ENCODE measurements at places on chromosomes 4 and X.

DNA sequence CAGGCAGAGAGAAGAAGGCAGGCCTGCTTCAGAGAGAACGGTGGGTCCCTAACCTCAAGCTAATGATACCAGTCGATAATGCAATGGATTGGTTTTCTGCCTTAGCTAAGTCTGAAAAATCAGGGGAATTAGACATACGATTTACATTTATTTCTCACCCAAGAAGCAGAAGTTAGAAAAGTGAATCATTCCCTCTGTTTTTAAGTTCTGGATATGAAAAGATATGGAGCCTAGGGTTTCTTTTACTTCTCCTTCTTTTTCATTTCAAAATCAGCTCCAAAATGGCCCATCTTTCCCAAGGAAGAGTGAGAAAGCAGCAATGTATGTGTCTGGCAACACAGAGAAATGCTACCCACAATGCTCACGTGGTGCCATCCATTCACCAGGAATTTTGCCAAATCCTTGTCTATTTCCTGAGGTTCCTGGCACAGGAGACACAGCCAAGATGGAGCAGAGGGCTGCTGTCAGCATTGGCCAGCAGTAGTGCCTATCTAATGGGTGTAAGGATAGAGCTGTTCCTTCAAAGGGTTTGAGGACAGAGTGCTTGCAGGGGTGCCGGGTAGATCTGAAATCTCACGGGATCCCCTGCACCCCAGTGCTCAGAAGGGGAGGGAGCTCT lies 231.5 kb downstream of the MAML3 start:
- DNase-seq, result no peak

GRCh38 chr4:75248770-75249407 lies 265.3 kb downstream of the RCHY1 start:
- DNase-seq, result no peak

GRCh38 chr4:186901850-186902249 lies 178.2 kb upstream of the FAT1 start:
- DNase-seq, result no peak

- no peak for DNase-seq
These were observed 444.3 kb upstream of the GRIA3 start for GRCh38 chrX:122739770-122740169.

DNA sequence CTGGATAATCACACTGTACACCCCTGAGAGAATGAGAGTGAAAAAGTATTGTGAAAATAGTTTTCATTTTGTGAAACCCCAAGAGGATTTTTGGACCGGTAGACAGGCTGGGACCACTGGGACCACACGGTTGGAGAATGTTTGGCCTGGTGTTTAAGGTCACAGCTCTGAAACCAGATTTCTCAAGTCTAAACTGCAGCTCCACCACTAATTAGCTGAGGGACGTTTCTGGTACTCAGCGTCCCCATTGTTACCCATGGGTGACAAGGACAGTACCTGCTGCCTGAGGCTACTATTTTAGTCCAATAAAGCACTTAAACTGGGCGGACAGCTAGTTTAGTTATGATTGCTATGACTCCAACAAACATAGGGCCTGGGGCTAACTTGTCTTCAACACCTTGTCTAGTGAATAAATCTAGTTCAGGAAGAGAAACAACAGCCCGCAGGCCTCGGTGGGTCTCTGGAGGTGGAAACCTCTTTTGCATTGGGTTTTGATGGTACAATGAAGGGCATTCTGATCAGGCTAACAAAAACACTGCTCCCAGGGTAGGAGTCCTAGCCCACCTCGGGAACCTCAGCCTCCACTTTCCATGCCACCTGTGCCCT lies 509 bp upstream of the USP11 start:
- no peak for DNase-seq

DNA sequence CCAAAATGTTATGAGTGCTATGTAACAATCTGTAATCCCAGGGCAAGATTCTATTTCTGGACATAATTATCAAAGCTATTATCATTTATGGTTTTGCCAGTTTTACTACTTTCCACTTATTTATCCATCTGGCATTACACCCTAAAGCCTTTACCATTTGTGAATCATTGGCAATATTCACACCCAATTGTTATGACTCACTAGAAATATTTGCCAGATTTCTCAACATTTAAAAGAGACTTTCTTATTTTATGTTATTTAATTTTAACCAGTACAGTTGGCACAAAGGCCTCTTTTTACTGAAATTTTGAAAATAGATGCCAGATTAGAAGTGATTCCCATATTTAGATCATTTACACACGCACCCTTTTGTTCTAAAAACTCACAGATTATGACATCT lies 242.7 kb upstream of the WDFY3 start:
- no peak for DNase-seq

- peak; percentile 22 for DNase-seq
These were observed 98.2 kb upstream of the PRKX start for GRCh38 chrX:3811331-3812311.

- DNase-seq, result peak; percentile 5
These were observed 337.3 kb upstream of the HS3ST1 start for GRCh38 chr4:11765849-11766453.

DNA sequence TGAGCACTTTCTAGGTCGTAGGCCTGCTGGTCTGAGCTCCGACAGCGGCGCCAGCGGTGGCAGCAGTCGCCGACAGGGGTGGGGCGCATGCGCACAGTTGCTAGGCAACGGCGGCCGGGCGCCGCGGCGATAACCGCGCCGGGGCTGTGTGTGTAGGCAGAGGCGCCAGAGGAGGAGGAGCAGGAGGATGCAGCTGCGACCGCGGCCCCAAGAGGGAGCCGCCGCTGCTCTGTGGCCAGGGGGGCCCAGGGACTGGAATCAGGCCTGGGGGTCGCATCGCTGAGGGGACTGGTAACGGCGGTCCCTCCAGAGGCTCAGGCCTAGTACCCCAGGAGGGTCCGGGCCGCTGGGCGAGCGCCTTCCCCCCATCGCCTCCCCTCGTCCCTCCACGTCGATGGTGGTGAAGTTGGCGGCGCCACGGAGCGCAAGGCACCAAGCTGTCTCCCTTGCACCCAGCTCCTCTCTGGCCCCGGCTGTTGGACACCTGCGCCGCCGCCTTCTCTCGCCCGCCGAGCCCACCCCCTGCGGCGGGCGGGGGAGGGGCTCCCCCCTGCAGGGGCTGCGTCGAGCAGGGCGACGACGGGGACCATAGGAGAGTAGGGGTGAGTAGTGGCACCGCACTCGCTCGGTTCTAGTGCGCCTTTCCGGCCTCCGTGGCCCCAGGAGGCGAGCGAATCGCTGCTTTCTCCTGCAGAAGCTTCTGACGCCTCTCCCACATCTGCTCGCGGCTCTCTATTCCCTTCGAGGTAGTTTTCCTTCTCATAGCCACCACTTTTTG lies 58.6 kb upstream of the ZC4H2 start:
- peak; percentile 74 for DNase-seq

GRCh38 chrX:7801711-7802110 lies 41.3 kb upstream of the VCX start:
- DNase-seq, result no peak

All from memory B cell (primary cell).